Activated CD4-positive, alpha-beta T cell treated with anti-CD3 and anti-CD28 coated beads, Interleukin-2, amount 50 U/mL, for 16 hours (primary cell): ENCODE measurements at places on chromosomes 12 and 14.

GRCh38 chr12:104689635-104690034, 232.9 kb downstream of the CHST11 start:
- DNase-seq, result no peak

DNA sequence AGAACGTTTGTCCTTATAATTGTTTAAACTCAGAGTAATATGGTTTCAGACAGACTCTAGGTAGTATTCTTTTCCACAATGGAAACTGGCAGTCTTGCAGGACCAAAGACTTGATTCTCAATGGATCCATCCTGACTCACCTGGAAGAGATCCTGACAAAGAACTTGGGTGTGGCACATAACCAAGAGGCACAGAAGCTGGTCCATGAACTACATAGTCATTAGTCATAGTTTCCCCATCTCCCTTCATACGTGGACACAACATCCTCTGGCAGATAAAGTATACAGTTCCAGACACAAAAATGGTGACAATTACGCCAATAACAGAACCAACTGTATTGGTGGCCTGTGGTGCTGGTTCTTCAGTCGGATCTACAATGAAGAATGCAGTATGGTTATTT, 55.8 kb downstream of the BCL2L14 start:
- no peak for DNase-seq

DNA sequence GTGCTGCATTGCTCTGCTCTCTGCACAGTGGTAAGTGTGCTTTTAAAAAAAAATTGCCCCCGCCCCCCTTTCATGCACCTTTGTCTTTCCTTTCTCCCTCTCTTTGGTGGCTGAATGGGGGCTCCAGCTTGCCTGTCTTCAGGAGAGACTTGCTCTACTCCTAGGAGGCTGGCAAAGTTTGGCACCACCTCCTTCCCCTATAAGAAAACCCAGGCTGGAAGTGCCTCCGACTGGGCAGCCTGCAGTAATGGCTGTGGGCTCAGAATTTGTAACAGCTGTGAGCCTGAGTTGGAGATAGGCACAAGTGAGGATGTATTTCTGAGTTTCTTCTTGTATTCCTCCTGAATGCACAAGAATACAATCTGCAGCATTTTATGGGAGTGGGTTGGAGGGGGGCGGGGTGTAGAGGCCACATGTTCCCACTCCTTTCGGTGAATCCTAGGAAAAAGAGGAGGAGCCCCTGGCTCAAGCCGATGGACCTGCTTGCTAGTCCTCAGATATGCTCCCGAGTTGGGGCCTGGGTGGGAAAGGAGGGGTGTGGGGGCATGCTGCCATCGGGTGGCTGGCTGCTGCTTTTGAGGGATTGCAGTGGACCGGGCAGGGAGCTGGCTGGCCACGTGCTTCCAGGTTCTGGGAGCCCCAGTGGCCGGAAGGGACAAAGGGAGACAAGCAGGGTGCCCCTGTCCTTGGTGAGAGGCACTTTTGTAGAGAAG, 124.3 kb downstream of the TSPAN9 start:
- DNase-seq, result no peak

- no peak for DNase-seq
These were observed 120.9 kb upstream of the FOXN3 start for GRCh38 chr14:89537911-89538310.

DNA sequence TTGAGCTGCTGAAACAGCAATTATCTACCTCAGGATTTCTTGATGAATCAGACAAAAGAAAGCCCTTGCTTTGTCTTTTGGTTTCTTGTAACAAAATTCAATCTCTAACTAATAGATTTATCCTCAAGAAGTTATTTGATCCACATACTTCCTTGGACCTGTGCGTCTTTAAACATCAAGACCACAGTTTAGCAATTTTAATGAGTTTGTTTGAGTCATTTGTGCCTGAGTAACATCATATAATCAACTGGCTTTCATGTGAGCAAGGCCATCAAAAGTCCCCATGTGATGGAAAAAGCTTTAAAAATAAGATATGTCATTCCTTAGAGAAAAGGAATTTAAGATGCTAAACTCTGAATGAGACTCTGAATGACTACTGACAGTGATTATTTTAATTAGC, 52.3 kb downstream of the KCNC2 start:
- no peak for DNase-seq

DNA sequence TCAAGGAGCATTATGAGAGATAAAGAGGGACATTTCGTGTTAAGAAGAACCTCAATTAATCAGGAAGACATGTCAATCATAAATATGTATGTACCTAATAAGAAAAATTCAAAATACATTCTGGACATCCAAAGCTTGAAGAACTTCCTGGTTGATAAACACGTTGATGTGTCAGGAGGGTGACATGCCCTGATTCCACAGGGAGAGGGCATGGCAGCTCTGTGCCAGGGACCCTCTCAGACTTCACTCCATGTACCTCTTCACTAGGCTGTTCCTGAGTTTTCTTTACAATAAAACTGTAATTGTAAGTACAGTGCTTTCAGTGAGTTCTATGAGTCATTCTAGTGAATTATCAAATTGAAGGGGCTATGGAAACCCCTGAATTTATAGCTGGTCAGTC, 163.5 kb downstream of the CFAP54 start:
- DNase-seq, result no peak

GRCh38 chr12:132163911-132164288, 19.6 kb downstream of the NOC4L start:
- DNase-seq, result no peak

DNA sequence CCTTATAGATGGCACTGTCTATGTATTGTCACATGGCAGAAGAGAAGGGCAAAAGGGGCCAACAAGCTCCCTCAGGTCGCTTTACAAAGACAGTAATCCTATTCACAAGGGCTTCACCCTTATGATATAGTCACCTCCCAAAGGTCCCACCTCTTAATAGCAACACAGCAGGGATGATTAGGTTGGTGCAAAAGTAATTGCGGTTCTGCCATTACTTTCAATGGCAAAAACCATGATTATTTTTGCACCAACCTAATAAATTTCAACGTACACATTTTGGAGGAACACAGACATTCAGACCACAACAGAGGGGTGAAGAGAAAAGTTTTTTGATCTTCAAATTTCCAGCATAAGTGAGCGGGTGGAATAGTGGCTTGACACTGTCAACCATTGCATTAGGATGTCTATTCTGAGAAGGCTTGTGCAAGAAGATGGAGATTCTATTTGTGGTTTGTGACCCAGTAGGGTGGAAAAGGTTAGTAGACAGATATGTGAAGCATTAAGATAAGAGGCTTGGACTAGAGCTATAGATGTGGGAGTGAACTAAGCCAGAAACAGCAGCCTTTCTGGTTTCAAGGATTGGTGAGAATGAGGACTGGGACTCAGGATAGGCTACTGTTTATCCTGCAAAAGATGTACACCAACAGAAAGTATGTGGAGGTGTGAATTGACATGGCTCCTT, 75.5 kb upstream of the CPSF6 start:
- no peak for DNase-seq
